Putamen (tissue), 1 donor: ENCODE measurements at places on chromosomes 7 and 10.

DNA sequence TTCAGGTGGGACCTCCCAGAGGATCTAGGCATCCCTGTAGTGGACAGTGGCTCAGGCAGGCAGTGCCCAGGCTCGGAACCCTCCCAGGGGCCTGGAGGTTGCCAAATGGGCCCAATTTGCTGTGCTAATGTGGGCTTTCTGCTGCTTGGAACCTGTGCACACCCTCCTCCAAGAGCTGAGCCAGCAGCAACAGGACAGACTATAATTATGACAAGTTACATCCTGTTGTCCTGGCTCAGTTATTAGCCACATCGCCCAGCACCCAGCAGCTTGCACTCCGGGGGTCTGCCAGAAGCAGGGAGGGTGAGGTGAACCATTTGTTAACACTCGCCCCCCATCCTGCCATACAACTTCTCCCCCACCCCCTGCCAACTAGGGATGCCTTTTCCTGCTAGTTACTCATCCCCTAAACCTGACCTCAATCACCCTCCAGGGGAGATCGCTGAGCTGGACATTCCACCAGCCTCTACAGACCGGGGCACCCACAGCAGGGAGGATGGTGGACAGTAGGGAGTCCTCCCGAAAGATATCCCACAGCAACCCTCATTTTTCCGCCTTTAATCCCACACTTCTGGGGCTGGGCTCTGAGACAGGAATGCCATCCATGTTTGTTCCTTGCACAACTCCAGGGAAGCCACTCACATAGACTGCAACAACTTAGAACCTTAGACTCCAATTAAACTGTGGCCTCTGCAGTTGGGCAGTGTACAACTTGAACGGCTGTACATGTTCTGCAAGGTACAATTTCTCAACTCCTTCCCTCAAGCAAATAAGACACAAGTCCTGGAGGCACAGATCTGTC, 7.9 kb upstream of the MYL10 start:
- DNase-seq: no peak

DNA sequence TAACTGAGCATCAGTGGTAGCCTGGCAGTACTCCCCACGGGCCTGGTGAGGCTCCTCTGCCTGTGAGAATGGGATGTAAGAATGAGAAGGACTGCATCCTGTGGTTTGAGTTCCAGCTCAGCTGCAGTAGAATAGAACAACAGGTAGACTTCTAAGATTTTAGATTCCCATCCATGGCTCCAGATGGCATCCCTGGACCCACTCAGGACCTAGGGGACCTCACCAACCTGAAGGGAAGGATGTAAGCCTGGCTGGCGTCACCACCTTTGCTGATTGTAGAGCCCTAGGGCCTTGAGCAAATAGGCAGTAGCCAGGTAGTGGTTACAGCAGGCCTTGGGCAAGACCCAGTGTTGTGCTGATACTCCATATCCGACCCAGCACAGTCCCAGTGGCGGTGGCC, 9.6 kb upstream of the AOC1 start:
- DNase-seq: no peak

DNA sequence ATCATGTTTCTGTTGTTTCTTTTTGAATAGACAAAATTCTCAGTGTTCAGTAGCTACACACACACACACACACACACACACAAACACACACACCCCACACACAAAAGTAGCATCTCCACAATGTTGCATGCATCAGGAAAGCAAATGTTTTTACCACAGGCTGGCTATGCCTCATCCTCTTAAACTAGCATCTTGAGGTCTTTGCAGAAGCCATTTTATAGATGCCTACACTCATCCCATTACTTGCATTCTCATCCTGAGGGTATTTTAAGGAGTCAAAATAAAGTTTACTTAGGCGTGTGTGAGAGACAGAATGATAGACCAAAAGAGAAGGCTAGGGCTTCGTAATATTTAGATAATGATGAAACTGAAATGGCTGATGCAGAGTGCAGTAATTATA, 7.9 kb upstream of the INHBA start:
- no peak for DNase-seq

DNA sequence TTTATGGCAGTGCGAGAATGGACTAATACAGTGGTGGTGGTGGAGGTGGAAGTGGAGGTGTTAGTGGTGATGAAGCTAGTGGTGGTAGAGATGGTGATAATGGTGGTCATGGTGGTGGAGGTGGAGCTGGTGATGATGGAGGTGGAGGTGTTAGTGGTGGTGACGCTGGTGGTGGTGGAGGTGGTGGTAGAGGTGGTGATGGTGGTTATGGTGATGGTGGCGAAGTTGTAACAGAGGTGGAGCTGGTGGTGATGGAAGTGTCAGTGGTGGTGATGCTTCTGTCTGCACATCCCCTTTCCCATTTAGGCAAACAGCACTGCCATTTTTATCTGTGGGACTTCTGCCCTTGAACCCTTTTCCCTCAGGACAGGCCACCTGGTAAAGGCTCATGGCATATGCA, 7.4 kb upstream of the PTPRN2 start:
- no peak for DNase-seq

- DNase-seq: no peak
Measured at GRCh38 chr7:143394777-143395176, 13.6 kb downstream of the ZYX start.

GRCh38 chr7:127809261-127809702, 157.3 kb downstream of the SND1 start:
- DNase-seq: peak; percentile 31

DNA sequence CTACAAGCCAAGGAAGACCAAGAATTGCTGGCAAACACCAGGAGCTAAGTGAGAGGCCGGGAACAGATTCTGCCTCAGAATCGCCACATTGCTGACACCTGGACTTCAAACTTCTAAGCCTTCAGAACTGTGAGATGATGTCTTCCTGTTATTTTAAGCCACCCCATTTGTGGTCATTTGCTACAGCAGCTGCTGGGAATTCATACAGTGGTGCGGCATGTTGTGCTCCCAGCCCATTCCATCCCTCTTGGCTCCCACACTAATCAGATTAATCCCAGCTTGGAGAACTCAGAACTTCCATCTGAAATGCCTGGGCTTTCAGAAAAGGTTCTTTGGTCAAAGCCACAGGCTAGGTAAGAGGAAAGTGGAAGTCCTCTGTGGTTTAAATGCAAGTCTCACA, 24.9 kb downstream of the TCAF1 start:
- no peak for DNase-seq

DNA sequence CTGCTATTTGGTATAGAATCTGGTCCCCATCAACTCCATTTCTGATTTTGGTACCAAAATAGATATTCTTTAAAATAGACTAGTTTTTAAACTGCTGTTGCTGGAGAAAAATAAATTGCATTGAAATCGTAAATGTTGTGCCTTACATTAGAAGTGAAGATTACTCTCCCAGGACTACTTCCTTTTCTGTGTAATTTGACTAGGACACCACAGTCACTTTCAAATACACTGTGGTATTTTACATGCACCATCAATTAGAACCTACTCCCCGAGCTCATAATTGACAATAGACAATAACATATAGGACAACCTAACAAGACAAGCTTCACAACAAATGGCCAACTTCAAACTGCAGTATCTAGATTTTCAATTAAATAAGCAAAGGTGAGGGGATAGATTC, 211.5 kb downstream of the DGKB start:
- DNase-seq: no peak

- DNase-seq: no peak
Measured at GRCh38 chr10:46548498-46549090, 7.9 kb downstream of the GPRIN2 start.

GRCh38 chr10:113854761-113855588, 514 bp downstream of the NHLRC2 start:
- no peak for DNase-seq

GRCh38 chr7:121603886-121604285, 207.8 kb upstream of the FAM3C start:
- no peak for DNase-seq

DNA sequence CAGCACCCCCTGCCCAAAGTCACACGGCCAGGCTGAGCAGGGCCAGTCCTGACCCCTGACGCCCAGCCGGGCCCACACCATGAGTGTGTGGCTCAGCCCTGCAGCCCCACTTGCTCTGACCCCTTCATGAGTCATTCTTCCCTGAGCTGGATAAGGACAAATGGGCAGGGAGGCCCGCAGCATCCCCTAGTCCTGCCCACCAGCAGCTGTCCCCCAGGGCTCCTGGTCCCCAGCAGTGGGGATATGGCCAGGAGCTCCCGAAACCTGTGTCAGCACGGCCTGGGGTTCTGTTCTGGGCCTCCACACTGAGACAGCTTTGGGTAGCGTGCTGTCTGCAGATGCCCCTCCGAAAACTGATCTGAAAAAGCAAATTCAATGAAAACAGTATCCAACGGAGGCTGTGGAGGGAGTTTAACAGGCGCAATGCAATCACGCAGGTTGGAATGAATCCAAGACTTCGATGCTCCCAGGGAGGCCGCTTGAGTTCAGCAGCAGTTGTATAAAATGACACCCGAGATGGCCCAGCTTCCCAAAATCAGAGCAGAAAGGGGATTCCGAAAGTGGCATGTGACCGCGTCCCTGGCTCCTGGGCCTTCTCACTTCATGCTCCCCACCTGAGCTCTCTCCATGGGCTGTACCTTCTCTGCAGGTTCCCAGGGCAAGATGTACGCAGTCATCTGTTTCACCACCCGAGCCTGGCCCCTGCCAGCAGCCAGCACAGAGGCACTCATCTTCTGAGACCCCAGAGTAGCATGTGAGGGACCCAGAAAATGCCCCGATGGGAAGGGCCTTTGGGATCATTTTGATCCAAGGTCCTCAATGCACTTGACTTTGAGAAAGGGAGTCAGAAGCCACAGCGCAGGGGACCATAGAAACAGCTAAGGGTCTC, 214.1 kb downstream of the USP6NL start:
- DNase-seq: no peak

- no peak for DNase-seq
Measured at GRCh38 chr10:108787932-108788331, 1135.4 kb downstream of the XPNPEP1 start.

DNA sequence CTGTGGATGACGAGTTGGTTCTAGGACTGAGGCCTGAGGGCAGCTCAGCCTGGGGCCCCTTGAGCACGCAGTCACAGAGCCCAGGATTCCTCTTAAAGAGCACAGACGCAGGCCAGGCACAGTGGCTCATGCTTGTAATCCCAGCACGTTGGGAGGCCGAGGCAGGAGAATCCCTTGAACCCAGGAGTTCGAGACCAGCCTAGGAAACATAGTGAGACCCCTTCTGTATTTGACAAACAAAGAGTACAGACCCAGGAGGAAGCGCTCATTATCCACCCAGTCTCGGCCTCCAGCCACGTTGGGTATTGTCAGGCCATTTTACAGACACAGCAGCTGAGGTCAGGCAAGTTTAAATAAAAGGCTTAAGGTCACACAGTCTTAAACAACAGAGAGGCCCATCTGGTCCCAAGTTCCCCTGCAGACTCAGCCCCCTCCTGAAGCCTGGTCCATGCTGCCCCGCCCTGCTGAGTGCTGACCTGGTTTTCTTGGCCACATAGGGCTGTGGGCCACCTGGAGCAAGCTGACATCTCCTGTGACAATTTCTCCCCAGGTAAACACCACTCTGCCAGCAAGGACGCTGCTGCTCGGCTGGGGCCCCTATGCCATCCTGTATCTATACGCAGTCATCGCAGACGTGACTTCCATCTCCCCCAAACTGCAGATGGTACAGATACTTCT, 12.6 kb downstream of the RGR start:
- DNase-seq: no peak

DNA sequence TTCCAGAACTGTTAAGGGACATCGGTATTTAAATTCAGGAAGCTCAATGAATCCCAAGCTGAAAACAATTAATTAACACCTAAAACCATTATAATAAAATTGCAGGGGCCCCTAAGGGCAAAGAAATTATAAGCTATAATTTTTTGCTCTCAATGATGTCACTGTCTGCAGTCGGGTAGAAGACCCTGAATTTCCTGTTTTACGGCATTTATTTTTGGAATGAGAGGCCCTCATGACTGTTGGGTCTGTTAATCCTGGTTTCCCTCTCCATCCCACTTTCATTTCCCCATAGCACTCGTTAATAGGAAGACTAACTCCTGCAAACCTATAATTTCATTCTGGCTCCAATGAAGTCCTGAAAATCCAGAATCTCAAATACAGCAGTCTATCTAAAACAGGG, 25.8 kb upstream of the GPR37 start:
- DNase-seq: no peak

GRCh38 chr7:71278257-71278656, 146.3 kb downstream of the GALNT17 start:
- DNase-seq: no peak

GRCh38 chr7:4724648-4725013, 42.5 kb downstream of the FOXK1 start:
- DNase-seq: no peak

DNA sequence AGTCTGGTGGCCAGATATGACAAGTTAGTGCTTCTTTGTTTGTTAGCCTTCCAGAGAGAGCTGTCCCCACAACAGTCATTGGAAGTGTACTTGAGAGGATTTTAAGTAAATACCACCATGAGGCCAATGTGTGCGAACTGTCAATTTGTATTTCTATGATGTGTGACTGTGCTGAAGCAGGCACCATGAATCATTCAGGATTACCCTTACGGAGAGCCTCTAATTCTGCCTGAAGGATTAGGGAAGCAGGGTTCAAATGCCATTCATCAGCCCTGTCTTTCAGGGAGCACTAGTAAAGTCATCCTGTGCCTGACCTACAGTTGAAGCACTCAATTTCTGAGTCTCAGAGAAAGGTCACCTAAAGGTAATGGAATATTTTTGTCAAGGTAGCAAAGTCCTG, 109.3 kb downstream of the GATA3 start:
- no peak for DNase-seq

DNA sequence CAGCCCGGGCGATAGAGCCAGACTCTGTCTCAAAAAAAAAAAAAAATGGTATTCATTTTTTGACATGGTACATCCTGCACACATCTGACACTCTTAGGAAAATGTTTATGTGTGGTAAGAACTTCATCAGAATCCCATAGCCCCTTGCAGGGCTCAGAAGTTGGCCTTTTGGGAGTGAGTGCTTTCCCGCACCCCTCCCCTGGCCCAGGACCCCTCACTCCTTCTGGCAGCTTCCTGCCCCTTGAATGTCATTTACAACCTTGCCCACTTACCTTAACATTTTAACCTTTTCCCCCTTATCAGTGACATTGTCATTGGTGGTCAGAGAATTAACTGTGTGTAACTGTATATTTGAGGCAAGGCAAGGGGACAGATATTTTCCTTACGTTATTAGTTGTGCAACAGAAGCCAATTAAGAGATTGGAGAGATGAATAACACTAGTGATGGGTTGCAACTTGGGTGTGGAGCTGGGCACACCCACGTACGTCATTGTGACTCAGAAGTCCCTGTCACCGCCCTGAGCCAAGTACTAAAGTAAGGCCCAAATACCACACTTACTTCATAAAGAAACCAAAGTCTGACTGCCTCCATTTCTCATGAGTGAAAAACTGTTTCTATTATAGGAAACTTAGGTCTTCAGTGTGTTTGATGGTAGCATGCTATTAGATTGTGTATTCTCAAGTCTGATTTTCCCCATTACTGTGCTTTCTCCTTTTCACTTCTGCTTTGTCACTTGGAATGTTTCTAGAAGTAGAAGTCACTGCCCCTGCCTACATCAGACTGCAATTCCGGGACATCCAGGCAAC, 31.6 kb downstream of the OGDH start:
- peak; percentile 45 for DNase-seq

- no peak for DNase-seq
Measured at GRCh38 chr7:136925044-136925443, 56.6 kb downstream of the CHRM2 start.

GRCh38 chr7:151423226-151423625, 13.4 kb upstream of the WDR86 start:
- no peak for DNase-seq
